ENCODE measurements at places on chromosomes 1 and 21.
A peak's percentile ranks its signal among the peaks of the same experiment; 100 is the strongest.

DNA sequence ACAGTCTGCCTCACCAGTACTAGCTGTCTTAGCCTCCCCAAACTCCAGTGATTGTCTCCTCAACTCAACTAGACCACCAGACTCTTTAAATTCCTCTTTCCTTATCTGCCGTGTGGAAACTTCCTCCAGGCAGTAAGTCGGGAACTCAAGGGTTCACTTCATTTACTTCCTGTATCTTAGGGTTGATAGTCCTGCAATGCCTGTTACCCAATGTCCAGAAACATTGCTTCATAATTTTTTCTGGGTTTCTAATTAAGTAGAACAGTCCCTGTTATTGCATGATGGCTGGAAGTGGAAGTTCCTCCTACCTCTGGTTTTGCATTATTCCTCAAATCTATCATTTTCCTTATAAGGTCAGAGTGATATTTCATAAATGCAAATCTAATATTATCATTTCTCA lies 60.8 kb upstream of the RNF11 start:
- H3K27ac ChIP-seq, result no peak overlapping the region
- H3K27me3 ChIP-seq, result peaks cover 2% of the 10 kb centered on the region
- H3K4me3 ChIP-seq, result no peak overlapping the region
- H3K36me3 ChIP-seq, result no peaks in the 10 kb centered on the region

DNA sequence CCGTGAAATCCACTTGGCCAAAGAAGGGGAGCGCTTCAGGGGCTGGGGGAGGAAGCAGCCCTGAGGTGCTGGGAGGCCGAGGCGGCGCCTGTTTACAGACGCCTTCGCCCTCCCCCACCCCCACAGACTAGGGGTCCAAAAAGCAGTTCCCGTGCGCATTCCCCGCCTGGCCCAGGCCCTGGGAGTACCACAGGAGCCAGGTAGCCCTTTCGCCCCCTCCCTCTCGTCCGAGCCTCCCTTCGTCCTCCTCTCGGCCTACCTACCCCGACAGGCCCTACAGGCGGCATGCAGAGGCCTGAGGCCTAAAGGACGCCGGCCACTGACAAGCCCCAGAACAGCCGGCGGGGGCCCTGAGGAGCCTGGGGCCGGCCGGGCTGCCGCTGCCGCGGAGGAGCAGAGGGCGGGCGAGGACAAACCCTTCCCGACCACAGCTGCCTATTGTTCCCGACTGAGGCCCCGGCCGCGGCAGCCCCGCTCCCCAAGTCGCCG lies 522 bp downstream of the RC3H1 start:
- peaks cover 10% of the 10 kb centered on the region for H3K4me1 ChIP-seq
- H3K27ac ChIP-seq, result peak overlapping the region; percentile 96
- peak overlapping the region; percentile 72 for H3K4me3 ChIP-seq

DNA sequence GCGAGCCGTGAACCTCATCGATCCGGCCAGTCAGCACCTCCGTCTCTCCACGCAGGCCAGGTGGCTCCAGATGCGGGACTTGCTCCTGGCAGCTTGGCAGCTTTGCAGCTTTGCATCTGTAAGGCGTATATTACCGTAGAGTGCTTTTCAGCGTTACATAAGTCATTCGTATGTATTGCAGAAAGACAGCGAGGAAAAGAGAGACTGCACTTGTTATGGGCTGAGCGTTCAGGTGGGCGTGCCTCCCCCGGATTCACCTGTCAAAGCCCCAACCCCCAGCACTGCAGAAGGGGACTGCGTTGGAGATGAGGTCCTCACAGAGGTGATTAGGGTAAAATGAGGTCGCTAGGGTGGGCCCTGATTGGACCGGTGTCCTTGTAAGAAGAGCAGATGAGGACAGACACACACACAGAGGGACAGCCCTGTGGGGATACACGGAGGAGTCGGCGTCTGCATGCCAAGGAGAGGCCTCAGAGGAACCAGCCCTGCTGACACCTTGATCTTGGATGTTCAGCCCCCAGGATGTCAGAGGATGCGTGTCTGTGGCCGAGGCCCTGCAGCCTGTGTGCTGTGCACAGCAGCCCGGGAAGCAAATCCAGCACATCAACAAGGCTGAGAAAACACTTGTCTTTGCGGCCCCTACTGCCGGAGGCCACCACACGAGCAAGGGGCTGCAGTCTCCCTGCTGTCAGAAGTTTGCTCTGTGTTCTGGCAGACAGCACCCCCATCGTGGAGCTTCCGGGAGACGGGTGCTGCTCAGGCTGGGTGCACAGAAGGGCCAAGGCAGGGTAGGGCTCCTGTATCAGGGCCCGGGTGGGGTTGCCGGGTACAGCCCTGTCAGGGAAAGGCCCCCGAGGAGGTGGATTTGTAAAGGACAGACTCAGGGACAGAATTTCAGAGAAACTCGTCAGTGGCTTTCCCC lies 10.9 kb upstream of the AGPAT3 start:
- H3K36me3 ChIP-seq, result no peaks in the 10 kb centered on the region
- H3K27me3 ChIP-seq, result no peaks in the 10 kb centered on the region
- no peaks in the 10 kb centered on the region for H3K4me1 ChIP-seq
- H3K27ac ChIP-seq, result no peak overlapping the region
- no peak for DNase-seq
- no peak overlapping the region for H3K4me3 ChIP-seq

DNA sequence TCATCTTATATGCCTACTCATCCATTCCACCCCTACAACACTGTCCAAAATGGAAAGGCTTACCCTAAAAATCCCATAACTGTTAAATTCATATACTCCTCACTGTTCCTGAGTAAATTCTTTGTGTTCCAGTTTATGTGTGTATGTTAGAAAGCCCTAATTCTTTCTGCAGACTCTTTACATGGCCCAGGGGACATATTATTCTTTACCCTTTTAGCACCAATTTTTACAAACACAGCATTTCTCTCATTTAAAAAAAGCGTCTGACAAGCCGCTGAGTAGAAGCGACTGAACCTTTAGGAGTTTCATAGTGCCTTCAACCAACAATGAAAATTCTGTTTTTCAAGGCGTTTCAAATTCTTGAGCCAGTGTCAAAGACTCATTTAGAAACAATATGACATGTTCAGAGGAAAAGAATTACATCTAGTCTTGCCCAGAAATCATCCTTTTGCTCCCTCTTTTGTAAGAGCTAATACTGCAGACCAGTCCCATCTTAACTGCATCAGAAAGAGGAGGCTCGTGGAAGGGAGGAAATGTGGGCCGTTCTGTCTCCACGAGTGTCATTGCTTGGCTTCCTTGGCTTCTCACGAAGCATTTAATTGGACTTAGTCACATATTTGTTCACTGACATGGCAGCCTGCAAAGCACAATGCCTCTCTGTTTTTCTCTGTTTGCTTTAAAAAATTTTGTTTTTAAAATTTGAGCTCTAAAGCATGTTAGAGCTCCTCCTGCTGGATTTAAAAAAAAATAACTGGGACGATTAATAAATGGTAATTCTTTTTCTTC lies 21.3 kb upstream of the C1orf105 start:
- H3K27me3 ChIP-seq, result no peaks in the 10 kb centered on the region
- H3K36me3 ChIP-seq, result no peaks in the 10 kb centered on the region
- peak; percentile 85 for DNase-seq
- H3K4me3 ChIP-seq, result no peak overlapping the region
- H3K27ac ChIP-seq, result peak overlapping the region; percentile 46
- peaks cover 20% of the 10 kb centered on the region for H3K4me1 ChIP-seq

GRCh38 chr1:3822421-3822820 lies 26.1 kb upstream of the LRRC47 start:
- peaks cover 22% of the 10 kb centered on the region for H3K36me3 ChIP-seq
- H3K4me3 ChIP-seq, result no peak overlapping the region
- H3K27me3 ChIP-seq, result no peaks in the 10 kb centered on the region
- DNase-seq, result no peak
- no peak overlapping the region for H3K27ac ChIP-seq

DNA sequence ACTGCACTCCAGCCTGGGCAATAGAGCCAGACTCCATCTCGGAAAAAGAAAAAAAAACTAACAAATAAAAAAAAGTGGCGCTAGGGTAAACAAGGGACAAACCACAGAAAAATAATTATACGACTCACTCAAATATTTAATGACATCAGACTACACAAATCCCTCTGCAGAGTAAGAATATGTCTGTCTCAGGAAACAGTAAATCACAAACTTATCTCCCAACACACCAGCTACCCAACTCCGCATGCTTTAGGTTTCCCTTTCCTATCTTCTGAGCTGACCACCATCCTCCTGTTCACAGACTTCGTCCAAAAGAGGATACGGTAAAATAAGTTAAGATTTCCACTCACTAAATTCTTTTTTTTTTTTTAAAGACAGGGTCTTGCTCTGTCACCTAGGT lies 16.2 kb downstream of the WDR47 start:
- H3K27ac ChIP-seq, result no peak overlapping the region
- H3K4me1 ChIP-seq, result no peaks in the 10 kb centered on the region
- no peak overlapping the region for H3K4me3 ChIP-seq
- no peak for DNase-seq
- H3K27me3 ChIP-seq, result no peaks in the 10 kb centered on the region

GRCh38 chr1:9181990-9182783 lies 52.4 kb upstream of the H6PD start:
- peak overlapping the region; percentile 68 for H3K4me3 ChIP-seq
- no peak overlapping the region for H3K27ac ChIP-seq
- peaks cover 14% of the 10 kb centered on the region for H3K27me3 ChIP-seq
- H3K4me1 ChIP-seq, result peaks cover 6% of the 10 kb centered on the region

GRCh38 chr1:113891631-113892220 lies 4.3 kb upstream of the BCL2L15 start:
- no peak for DNase-seq
- no peaks in the 10 kb centered on the region for H3K27me3 ChIP-seq
- no peak overlapping the region for H3K27ac ChIP-seq
- H3K4me3 ChIP-seq, result no peak overlapping the region

DNA sequence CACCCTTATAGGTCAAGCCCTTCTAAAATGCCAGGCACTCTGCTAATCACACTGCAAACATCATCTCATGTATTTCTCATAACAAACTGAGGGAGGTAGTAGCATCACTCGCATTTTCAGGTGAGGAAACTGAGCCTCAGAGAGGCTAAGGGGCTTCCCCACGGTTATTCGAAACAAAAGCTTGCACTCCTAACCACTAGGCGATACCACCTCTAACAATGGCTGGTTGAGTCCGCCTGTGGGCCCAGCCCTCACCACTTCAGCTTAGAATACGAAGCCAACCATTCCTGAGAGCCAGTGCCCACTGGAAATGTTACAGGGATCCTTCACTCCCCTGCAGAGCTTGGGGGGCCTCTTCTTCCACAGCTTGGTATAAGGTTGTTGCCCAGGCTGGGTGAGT lies 65.3 kb upstream of the TENT5C start:
- no peaks in the 10 kb centered on the region for H3K27me3 ChIP-seq
- no peak for DNase-seq
- H3K27ac ChIP-seq, result no peak overlapping the region
- H3K4me1 ChIP-seq, result no peaks in the 10 kb centered on the region
- H3K4me3 ChIP-seq, result no peak overlapping the region
- no peaks in the 10 kb centered on the region for H3K36me3 ChIP-seq

- no peaks in the 10 kb centered on the region for H3K36me3 ChIP-seq
- H3K4me1 ChIP-seq, result no peaks in the 10 kb centered on the region
- H3K27ac ChIP-seq, result no peak overlapping the region
- DNase-seq, result no peak
- no peaks in the 10 kb centered on the region for H3K27me3 ChIP-seq
These were observed 20.5 kb upstream of the SIPA1L2 start for GRCh38 chr1:232650418-232650817.

GRCh38 chr1:161137881-161138280 lies 5.4 kb upstream of the DEDD start:
- no peak for DNase-seq
- no peak overlapping the region for H3K4me3 ChIP-seq
- H3K36me3 ChIP-seq, result no peaks in the 10 kb centered on the region
- peaks cover 6% of the 10 kb centered on the region for H3K4me1 ChIP-seq

- no peaks in the 10 kb centered on the region for H3K4me1 ChIP-seq
- peaks cover 8% of the 10 kb centered on the region for H3K36me3 ChIP-seq
- no peak for DNase-seq
- no peaks in the 10 kb centered on the region for H3K27me3 ChIP-seq
These were observed 30.1 kb upstream of the GNG4 start for GRCh38 chr1:235679644-235680043.

DNA sequence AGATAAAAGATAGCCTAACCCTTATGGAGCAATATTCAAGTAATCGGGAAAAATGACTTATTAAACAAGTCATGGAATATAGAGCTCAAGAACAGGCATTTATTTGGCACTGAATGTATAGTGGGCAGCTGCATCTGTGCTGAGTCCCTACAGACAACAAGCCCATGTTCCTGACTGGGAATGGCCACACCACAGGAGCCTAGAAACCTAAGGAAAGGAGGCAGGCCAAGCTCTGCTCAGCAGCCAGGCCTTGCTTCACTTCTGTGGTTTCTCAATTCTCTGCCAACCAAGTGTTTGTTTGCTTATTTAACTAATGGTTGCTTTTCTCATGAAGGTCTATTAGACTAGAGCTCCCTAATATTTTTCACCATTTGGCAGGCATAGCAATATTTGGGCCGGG lies 21.5 kb downstream of the AK2 start:
- no peak overlapping the region for H3K27ac ChIP-seq
- no peak overlapping the region for H3K4me3 ChIP-seq
- peaks cover 51% of the 10 kb centered on the region for H3K36me3 ChIP-seq
- no peak for DNase-seq
- H3K4me1 ChIP-seq, result no peaks in the 10 kb centered on the region
- H3K27me3 ChIP-seq, result no peaks in the 10 kb centered on the region

- DNase-seq, result no peak
- H3K27ac ChIP-seq, result no peak overlapping the region
- no peaks in the 10 kb centered on the region for H3K27me3 ChIP-seq
- no peaks in the 10 kb centered on the region for H3K36me3 ChIP-seq
These were observed 6.3 kb downstream of the HFM1 start for GRCh38 chr1:91398291-91398690.

GRCh38 chr21:31284797-31285397 lies 59.2 kb downstream of the TIAM1 start:
- H3K4me3 ChIP-seq, result no peak overlapping the region
- no peaks in the 10 kb centered on the region for H3K27me3 ChIP-seq
- H3K4me1 ChIP-seq, result no peaks in the 10 kb centered on the region
- H3K27ac ChIP-seq, result no peak overlapping the region
- DNase-seq, result no peak

DNA sequence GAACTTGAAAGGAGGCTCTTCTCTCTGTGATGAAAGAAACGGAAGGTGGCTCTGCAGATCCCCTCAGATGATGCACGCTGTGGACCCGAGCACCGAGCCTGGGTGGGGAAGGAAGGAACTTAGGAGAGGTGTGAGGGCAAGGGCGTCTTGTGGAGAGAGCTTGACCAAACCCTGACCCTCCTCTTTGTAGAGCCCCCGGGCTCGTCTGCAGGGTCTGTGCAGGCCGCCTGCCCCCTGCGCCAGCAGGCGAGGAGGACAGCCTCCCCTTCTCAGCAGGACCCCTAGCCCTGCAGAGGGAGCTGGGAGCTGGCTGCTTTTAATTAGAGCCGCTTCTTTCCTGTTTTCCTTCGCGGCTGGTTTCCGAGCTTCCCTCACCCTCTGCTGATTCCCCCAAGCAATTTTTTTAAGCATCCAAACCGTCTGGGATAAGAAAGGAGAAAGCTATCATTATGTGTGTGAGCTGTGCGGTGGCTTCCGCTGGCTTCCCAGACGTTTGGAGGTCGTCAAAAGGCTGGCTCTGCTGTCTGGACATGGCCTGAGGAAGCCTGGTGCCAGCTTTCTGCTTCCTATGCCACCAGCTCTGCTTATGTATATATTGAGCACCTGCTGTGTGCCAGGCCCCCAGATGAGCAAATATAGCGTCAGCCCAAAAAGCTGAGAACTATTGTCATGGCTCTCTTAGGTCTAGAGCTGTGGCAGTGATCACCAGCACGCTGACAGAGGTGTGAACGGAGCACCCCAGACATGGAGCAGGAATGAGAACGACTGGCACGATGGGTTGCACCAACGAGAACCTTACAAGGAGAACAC lies 160.2 kb upstream of the IRF2BP2 start:
- no peaks in the 10 kb centered on the region for H3K4me1 ChIP-seq
- no peak overlapping the region for H3K27ac ChIP-seq
- no peaks in the 10 kb centered on the region for H3K36me3 ChIP-seq
- no peaks in the 10 kb centered on the region for H3K27me3 ChIP-seq
